ENCODE measurements at places on chromosomes 11 and 22.

- DNase-seq, result no peak
Measured at GRCh38 chr11:47948137-47948536, 32.2 kb upstream of the PTPRJ start.

- no peak for DNase-seq
Measured at GRCh38 chr11:120906766-120907165, 117.1 kb upstream of the TBCEL start.

DNA sequence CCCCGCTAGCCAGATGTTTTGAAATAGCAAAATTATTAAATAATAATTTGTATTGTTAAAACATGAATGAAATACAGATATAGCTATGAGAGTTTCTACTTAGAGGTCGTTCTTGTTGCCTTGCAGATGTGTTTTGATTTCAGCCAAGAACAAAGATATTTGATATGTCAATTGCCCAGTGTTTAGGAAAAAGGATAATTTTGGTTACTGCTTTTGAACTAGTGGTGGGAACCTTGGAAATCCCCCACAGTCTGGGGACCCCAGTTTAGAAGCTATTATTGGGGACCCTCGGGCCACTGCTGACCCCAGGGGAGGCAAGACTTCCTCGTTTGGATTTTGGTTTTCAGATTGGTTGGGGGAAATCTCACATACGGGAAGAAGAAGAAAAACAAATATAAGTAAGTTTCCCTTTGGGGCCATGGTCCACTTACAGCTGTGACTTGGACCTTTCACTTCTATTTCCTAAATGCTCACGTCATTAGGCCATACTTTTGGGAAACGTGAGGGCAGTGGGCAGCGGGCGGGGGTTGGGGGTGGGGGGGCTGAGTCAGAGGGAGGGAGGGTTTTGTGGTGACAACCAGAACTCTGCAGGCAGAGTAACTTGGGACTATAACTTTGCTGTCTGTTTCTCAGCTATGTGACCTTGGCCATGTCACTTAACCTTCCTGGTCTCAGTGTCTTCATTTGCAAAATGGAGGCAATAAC lies 37.0 kb downstream of the LDLRAD3 start:
- peak; percentile 33 for DNase-seq

GRCh38 chr22:34845391-34845790 lies 220.6 kb upstream of the ISX start:
- DNase-seq, result no peak

GRCh38 chr22:47209547-47210023 lies 447.1 kb downstream of the TBC1D22A start:
- DNase-seq, result no peak

GRCh38 chr22:45631140-45631840 lies 40.3 kb upstream of the ATXN10 start:
- DNase-seq, result no peak

GRCh38 chr11:69001243-69002081 lies 11.6 kb downstream of the MRGPRF start:
- DNase-seq, result no peak

DNA sequence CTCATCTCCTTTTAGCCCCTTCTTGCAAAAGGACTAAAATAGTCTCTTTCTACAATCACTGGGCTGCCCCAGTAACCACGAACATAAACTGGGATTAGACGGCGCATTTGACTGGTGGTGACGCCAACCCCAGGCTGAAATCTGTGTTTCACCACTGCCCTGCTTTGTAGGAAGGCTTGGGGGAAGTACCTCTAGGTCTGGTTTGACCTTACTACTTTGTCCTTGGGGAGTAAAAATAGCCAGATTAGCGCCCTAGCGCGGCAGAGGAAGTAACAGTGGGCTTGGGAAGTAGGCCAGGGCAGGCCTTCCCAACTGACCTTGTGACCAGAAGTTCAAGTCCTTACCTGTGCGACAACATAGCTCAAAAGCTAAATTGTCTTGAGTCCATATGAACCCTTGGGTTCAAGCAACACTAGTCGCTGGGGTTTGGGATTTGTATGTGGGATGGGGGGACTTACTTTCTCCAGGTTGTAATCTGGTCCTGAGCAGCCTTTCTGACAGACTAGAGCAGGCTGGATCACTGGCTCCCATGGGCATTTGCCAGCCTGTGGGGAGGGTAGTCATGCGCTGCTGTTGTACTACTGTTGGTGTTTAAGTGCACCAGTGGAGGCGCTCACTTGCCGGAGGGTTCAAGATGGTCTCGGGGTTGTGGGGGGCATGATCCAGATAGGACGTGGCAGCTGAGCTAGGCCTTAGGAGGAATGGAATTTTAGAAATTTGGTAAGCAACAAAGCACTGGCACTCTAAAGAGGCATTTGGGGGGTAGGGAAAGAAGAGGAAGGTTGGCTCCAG lies 953 bp upstream of the PACS1 start:
- DNase-seq, result peak; percentile 88

- no peak for DNase-seq
Measured at GRCh38 chr11:67344264-67344663, 9.1 kb downstream of the POLD4 start.

DNA sequence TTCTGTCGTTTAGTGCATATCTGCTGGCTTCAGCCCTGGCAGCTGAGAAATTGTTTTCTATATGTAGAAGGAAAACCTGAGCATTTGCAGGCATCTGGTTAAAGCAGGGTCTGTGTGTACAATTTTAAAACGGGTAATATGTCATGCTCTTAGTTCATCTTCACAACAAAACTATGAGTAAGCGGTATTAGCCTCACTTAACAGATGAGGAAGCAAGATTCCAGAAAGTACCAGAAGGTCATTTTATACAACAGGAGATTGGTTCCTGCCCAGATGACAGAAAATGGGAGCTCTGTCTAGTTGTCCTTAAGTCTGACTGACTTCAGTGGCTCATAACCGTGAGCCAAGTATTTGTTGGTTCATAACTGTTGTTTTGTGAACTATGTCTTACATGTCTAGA lies 1.1 kb downstream of the TIMM10B start:
- peak; percentile 30 for DNase-seq

- DNase-seq, result peak; percentile 74
Measured at GRCh38 chr22:25668437-25668836, 73.6 kb upstream of the MYO18B start.

GRCh38 chr11:95688501-95689222 lies 100.9 kb downstream of the FAM76B start:
- no peak for DNase-seq

DNA sequence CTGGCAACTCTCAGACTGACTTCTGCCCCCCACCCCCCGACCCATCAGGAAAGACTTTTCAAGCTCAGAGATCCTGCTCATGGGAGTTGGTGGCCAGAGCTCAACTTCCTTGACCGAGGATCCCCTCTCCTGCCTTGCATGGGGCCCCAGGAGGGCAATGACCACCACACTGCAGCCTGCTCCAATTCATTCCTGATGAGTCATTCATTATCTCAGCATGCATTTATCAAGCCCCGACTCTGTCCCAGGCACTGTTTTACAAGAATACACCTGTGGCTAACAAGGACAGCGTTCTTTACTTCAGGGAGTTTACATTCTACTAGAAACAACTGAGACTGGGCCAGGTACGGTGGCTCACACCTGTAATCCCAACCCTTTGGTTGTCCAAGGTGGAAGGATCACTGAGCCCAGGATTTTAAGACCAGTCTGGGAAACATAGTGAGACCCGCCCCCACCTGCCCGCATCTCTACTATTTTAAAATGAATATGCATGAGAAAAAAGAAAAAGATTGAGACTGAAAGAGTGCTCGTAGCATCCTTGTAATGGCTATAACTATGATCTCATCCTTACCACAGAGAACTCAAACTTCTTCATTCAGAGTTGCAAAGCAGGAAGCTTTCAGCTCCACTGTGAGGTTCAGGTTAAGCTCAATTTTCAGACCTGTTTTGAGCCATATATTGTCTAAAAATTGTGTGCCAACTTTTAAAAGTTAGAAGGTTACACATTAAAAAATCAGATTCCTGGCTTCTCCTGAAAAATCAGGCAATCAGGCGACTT lies 60.4 kb downstream of the FEZ1 start:
- DNase-seq, result no peak

- no peak for DNase-seq
Measured at GRCh38 chr11:78474451-78474850, 56.8 kb upstream of the GAB2 start.

- no peak for DNase-seq
Measured at GRCh38 chr11:72327606-72328005, 83.6 kb upstream of the PHOX2A start.

- no peak for DNase-seq
Measured at GRCh38 chr11:105372206-105372605, 232.6 kb upstream of the CARD18 start.

GRCh38 chr11:3710485-3711259 lies 39.5 kb upstream of the CHRNA10 start:
- DNase-seq, result peak; percentile 81

GRCh38 chr22:45846952-45847351 lies 130.0 kb downstream of the WNT7B start:
- no peak for DNase-seq

- DNase-seq, result peak; percentile 36
Measured at GRCh38 chr22:43100225-43100624, 10.3 kb upstream of the BIK start.

GRCh38 chr11:11427140-11427539 lies 74.1 kb upstream of the CSNK2A3 start:
- DNase-seq, result no peak

GRCh38 chr11:2436521-2437031 lies 7.7 kb downstream of the TRPM5 start:
- no peak for DNase-seq

DNA sequence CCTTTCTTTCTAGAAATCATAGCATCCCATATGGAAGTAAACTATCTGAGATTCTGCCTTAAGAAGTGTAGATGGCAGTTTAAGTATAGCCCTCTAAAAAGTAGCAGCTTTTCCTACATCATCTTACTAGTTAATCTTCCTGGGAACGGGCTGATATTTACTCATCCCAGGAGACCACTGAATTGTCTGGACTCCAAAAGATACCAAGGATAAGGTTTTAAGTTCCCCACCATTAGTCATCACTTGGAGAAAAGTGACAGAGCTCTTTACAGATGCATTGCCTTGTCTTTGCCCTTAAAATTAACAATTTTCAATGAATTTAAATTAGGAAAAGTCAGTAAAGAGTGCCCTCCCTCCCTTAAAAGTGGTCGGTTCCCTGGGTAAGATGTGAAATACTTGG lies 129.5 kb downstream of the MAML2 start:
- DNase-seq, result peak; percentile 93

DNA sequence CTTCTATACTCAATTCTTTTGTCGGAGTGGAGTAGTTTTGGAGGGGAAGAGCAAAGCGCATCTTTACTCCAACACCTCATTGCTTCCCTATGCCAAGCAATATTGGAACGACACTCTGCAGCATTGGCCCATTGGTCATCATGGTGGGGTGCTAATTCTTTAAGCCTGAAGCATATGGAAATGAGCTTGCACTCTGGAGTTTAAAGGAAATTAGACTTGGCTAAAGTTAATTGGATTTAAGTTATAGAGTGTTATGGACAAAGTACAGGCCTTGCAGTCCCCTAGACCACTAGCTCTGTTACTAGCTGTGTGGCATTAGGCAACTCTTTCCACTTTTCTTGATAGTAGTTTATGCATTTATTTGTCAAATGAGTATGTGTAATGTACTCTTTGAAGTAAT lies 568.3 kb upstream of the TENM4 start:
- DNase-seq, result no peak

DNA sequence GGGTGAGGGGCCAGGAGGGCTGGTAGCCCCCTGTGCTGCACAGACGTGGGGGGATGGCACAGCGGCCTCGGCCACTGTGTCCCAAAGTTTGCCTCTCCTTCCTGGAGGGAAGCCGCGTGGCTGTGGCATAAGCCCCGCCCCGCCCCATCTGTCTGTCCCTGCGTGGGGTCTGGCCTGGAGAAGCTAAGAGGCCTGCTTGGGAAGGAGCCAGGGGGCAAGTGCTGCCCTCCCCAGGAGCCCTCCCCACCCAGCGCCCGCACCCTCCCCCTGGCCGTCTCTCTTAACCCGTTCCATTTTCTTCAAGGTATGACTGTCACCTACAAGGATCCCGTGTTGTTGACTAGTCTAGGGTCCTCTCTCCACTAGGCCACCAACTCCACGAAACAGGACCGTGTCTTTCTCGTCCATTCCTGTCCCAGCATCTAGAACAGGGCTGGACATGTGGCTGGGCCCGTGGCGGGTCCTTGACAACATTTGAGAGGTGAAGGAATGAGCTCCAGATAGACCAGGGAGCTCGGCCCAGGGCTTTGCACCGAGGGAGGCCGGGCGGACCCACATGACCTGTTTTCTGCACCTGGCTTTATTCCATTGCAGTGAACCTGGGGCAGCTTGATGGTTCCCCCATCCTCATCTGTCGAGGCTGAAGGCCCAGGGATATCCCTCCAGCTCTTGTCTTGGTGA lies 428.0 kb downstream of the TBC1D22A start:
- DNase-seq, result no peak

All from iris pigment epithelial cell (primary cell).